ENCODE measurements at places on chromosomes 13 and 19. TPM values are rescaled to one million over a fixed set of nuclear protein-coding genes. Genes with fewer than 3 reads are reported as not detected.
A peak's percentile ranks its signal among the peaks of the same experiment; 100 is the strongest.

- H3K4me1 ChIP-seq: peaks cover 24% of the 10 kb centered on the region
- H3K27me3 ChIP-seq: peaks cover 16% of the 10 kb centered on the region
- peak overlapping the region; percentile 78 for H3K27ac ChIP-seq
These were observed 33.9 kb downstream of the CCNE1 start for GRCh38 chr19:29845574-29846176.

- no peak overlapping the region for H3K4me3 ChIP-seq
- no peaks in the 10 kb centered on the region for H3K4me1 ChIP-seq
- H3K36me3 ChIP-seq: no peaks in the 10 kb centered on the region
- DNase-seq: no peak
- peaks cover 5% of the 10 kb centered on the region for H3K27me3 ChIP-seq
These were observed 9.8 kb upstream of the CPB2 start for GRCh38 chr13:46114613-46115012.

Gene SKA3
- 21.3 TPM for total RNA-seq

Gene CACNG6
- not detected for total RNA-seq

Data from HFFc6 (cell line).